ENCODE measurements at places on chromosomes 4 and X. TPM values are rescaled to one million over a fixed set of nuclear protein-coding genes. Genes with fewer than 3 reads are reported as not detected.
A peak's percentile ranks its signal among the peaks of the same experiment; 100 is the strongest.

DNA sequence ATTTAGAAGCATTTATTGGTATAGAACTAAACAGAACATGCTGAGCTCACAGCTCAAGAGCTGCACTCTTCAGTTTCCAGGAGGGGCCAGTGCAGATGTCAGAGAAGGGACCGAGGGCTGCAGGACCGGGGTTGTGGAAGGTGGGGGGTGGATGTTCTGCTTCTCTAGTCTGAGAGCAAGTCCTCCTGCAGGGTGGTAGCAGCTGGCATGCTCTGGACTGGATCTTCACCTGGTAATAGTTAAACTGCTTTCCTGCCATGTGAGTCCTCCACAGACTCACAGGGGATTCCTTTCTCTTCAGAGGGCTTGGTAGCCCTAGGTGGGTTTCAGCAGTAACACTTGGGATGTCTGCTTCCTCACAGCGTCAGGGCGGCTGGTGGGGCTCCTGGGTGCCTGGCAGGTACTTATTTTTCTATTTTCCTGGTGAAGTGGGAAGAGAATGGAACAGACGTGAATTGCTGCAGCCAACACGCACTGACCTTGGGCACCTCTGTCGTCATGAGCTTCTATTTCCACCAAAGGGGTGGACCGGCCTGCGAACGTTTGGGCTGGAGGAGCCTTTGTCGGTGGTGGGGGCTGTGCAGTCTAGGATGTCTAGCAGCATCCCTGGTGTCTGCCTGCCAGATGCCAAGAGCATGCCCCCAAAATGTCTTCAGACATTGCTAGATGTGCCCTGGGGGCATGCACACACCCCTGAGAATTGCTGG is 2.5 kb downstream of the MAEA start:
- DNase-seq: no peak
- H3K4me1 ChIP-seq: peaks cover 22% of the 10 kb centered on the region
- H3K36me3 ChIP-seq: peaks cover 12% of the 10 kb centered on the region
- peaks cover 14% of the 10 kb centered on the region for H3K27me3 ChIP-seq
- no peak overlapping the region for H3K27ac ChIP-seq

- no peak overlapping the region for H3K27ac ChIP-seq
- H3K4me3 ChIP-seq: no peak overlapping the region
- H3K4me1 ChIP-seq: no peaks in the 10 kb centered on the region
These were observed 30.5 kb downstream of the TMPRSS11D start for GRCh38 chr4:67853336-67853735.

The PLP1 gene
- 9.6 TPM for total RNA-seq

The TMPRSS11E gene
- total RNA-seq: 1.3 TPM

The GPC3 gene
- total RNA-seq: 4.7 TPM

- H3K27ac ChIP-seq: peak overlapping the region; percentile 25
- no peak overlapping the region for H3K4me3 ChIP-seq
- H3K36me3 ChIP-seq: peaks cover 14% of the 10 kb centered on the region
- DNase-seq: no peak
These were observed 22.6 kb downstream of the IRF2 start for GRCh38 chr4:184451726-184452125.

The PRR32 gene
- total RNA-seq: not detected

- H3K27ac ChIP-seq: no peak overlapping the region
- no peaks in the 10 kb centered on the region for H3K4me1 ChIP-seq
- H3K27me3 ChIP-seq: no peaks in the 10 kb centered on the region
- H3K36me3 ChIP-seq: no peaks in the 10 kb centered on the region
These were observed 756.9 kb downstream of the FAT4 start for GRCh38 chr4:126071346-126072333.

GRCh38 chr4:80252427-80252826 is 14.0 kb upstream of the FGF5 start:
- H3K27me3 ChIP-seq: peaks cover 3% of the 10 kb centered on the region
- H3K4me3 ChIP-seq: no peak overlapping the region
- no peak for DNase-seq
- no peaks in the 10 kb centered on the region for H3K4me1 ChIP-seq
- H3K36me3 ChIP-seq: no peaks in the 10 kb centered on the region

- no peak overlapping the region for H3K27ac ChIP-seq
- H3K4me3 ChIP-seq: peak overlapping the region; percentile 89
- peak; percentile 36 for DNase-seq
- H3K36me3 ChIP-seq: no peaks in the 10 kb centered on the region
- peaks cover 21% of the 10 kb centered on the region for H3K27me3 ChIP-seq
These were observed 1.5 kb downstream of the FHDC1 start for GRCh38 chr4:152937336-152938236.

DNA sequence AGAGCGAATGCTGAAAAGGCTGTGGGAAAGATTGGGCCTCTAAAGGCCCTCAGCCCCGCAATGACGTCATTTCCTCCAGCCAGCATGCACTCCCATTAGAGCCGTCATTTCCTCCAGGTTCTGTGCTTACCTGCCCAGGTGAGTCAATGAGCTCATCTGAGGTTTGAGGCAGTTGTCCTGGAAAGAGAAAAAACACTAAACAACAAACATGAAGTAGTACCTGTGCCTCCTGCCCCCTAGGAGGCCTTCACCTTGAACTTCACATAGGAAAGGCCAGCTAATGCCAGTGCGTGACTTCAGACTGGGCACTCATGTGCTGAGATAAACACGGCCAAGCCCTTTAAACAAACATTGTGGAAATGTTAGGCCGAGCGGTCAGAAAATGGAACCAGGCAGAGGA is 55.9 kb downstream of the FHDC1 start:
- H3K36me3 ChIP-seq: no peaks in the 10 kb centered on the region
- no peak overlapping the region for H3K4me3 ChIP-seq
- peaks cover 4% of the 10 kb centered on the region for H3K27me3 ChIP-seq
- peaks cover 9% of the 10 kb centered on the region for H3K4me1 ChIP-seq
- DNase-seq: no peak
- H3K27ac ChIP-seq: no peak overlapping the region

GRCh38 chr4:165540206-165540830 is 161.5 kb downstream of the CPE start:
- no peak overlapping the region for H3K4me3 ChIP-seq
- DNase-seq: no peak
- H3K4me1 ChIP-seq: peaks cover 2% of the 10 kb centered on the region

GRCh38 chr4:106583567-106583966 is 215.0 kb upstream of the GIMD1 start:
- no peak for DNase-seq
- H3K4me3 ChIP-seq: no peak overlapping the region
- H3K4me1 ChIP-seq: no peaks in the 10 kb centered on the region
- no peaks in the 10 kb centered on the region for H3K36me3 ChIP-seq
- no peaks in the 10 kb centered on the region for H3K27me3 ChIP-seq

DNA sequence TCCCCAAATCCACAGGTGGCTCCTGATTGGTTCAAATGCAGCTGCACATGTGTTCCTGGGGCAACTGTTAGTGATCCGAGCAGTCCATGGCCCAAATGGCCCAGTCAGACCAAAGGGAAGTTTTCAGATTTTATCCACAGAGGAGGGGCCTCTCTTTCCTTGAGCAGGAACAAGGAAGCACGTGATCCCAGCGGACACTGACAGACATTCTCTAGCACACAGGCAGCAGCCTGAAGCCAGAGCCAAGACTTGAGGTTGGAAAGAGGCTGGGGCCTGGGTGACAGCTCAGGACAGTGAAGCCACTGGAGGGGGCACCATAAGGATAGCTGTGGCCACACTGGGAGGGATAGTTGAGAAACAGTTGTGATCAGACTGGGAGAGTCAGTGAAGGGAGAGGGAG is 3.5 kb upstream of the ZFP92 start:
- DNase-seq: no peak
- H3K27me3 ChIP-seq: peaks cover 6% of the 10 kb centered on the region
- H3K4me3 ChIP-seq: no peak overlapping the region
- H3K36me3 ChIP-seq: no peaks in the 10 kb centered on the region

- H3K27ac ChIP-seq: no peak overlapping the region
- H3K4me3 ChIP-seq: no peak overlapping the region
- no peak for DNase-seq
These were observed 1.7 kb downstream of the SLC9B2 start for GRCh38 chr4:103074744-103075434.

DNA sequence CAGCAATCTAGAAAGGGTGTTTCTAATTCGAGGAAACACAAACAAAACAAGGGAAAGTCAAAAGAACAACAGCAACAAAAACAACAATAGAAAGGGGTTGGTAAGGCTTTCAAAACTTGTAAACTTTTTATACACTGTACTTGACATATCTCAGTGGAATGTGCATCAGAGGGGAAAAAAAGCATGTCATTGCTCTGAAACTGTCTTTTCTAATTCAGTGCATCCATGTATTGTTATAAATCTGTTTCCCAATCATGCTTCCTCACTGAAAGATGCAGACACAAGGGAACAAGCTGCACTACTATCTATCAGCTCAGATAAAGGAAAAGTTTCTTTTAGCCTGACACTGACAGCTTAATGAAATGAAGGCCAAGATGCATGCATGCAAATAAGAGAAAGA is 44.2 kb upstream of the PCDH18 start:
- DNase-seq: no peak
- no peak overlapping the region for H3K4me3 ChIP-seq
- peak overlapping the region; percentile 87 for H3K27ac ChIP-seq
- no peaks in the 10 kb centered on the region for H3K27me3 ChIP-seq
- peaks cover 17% of the 10 kb centered on the region for H3K4me1 ChIP-seq

The ADAM29 gene
- not detected for total RNA-seq

The ALB gene
- 0.64 TPM for total RNA-seq
